Activated CD8-positive, alpha-beta T cell treated with anti-CD3 and anti-CD28 coated beads, Interleukin-2, amount 10 ng/mL, durations not matched to agents 7 days and 5 days (primary cell): ENCODE measurements at places on chromosomes 12 and 14. TPM values are rescaled to one million over a fixed set of nuclear protein-coding genes. Genes with fewer than 3 reads are reported as not detected.

DNA sequence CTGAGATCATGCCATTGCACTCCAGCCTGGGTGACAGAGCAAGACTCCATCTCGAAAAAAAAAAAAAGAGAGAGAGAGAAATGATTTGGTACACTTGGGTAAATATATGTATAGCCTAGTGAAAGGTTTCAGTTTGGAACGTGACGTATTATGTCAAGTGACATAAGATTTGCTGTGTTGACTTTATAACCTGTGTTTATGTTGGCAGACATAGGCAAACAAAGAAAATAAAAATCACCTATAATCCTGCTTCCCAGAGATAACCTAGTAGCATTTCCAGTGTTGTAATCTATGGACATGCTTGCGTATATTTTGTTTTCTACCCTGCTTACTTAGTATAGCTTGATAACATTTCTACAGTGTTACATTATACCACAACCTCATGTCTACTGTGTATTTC lies 16.7 kb downstream of the ERG28 start:
- DNase-seq: no peak

GRCh38 chr12:113857371-113857770 lies 108.8 kb downstream of the RBM19 start:
- no peak for DNase-seq

GRCh38 chr12:33614630-33615029 lies 175.0 kb upstream of the SYT10 start:
- DNase-seq: no peak

GRCh38 chr14:39884091-39884490 lies 451.9 kb upstream of the FBXO33 start:
- no peak for DNase-seq

GRCh38 chr14:88546621-88547385 lies 8.0 kb downstream of the PTPN21 start:
- no peak for DNase-seq

DNA sequence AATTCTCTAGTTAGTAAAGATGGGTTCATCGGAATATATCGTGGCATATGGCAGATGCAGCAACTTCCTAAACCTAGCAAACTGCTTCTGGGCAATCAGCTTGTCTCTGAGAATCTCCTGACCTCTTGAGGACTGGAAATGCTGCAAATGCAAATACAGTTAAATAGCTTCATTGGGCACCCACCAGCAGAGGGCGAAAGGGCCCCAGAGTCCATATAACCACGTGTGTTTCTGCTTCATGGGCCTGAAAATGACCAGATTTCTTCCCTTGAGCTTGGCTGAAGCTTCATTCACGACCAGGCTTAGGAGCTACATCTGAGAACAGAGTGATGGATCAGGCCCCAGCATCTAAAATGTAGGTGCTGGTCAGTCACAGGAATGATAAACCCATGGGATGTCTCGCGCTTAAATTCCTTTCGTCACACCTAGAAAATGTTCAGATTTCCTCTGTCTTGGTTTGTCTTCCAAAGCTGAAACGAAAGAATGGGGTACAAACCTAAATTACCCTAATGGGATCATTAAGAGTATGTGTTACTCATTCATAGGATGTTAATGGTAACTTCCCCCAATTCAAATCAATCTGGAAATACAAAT lies 1482.5 kb upstream of the TMEM132C start:
- no peak for DNase-seq

DNA sequence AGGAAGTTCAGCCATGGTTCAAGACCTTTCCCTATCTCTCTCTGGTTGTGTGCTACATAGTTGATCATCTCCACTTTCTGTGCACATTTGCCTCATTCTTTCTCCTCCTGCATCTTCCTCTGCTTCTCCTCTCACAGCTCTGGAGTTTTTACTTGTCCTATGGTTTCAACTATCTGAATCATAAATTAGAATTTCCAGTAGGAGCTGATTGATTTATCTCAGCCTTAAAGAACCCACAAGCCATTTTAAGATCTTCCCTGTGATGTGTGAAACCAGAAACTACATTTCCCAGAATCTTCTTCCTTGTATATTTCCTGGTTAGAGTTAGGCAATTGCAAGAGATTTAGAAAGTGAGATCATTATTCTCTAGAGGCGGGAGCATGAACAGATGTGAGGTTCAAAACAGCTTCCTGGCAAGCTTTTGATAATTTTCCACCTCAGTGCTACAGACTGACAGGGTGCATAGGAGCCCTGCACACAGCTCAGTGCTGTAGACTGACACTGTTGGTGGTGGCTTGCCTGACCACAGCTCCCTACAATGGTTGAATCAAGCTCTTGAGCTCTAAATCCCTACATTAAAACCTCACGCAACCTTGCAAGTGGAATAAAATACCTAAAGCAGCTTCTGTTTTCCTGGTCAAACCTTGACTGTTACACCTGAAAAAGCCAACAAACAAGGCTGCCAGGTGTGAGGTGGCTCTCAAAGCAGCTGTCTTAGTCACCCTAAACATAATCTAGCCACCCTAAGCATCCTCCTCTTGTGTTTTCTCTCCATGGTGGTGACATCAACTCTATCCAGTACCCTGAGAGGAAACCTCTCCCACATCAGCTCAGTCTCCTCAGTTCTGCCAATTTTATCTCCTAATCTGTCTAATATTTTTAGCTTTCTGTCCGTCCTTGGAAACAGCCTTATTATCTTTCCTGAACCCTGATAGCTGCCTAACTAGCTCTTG lies 21.5 kb upstream of the IFNG start:
- DNase-seq: peak; percentile 76

- no peak for DNase-seq
These were observed 21.8 kb downstream of the SENP1 start for GRCh38 chr12:48084066-48084465.

DNA sequence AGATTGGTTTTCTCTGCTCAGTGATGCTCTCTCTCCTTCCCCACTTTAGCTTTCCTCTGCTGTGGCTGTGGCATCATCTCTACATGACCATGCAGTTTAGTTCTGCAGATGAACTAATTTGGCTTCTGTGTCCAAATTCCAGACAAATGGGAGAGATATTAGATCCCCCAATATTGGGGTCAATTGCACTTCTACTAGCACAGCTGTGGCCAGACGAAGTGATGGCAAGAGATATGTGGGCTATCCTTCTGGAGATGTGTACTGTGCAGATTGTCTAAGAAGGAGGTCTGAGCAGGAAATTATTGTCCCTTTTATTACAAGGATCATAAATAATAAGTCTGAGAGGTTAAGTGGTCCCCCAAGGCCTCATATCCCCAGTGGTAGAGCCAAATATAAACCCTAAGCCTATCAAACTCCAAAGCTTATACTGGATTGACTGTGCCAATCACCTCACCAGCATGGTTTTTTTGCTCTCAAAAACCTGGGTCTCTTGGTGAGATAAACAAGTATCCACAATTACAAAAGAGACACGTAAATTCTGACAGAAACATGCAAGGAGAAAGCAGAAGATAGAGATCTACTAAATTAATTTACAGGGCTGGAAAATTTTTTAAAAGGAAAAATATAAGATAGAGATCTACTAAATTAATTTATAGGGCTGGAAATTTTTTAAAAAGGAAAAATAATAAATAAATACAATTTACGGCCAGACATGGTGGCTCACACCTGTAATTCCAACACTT lies 29.1 kb upstream of the GCH1 start:
- DNase-seq: no peak

GRCh38 chr14:87896393-87897380 lies 96.3 kb downstream of the GALC start:
- DNase-seq: peak; percentile 25

DNA sequence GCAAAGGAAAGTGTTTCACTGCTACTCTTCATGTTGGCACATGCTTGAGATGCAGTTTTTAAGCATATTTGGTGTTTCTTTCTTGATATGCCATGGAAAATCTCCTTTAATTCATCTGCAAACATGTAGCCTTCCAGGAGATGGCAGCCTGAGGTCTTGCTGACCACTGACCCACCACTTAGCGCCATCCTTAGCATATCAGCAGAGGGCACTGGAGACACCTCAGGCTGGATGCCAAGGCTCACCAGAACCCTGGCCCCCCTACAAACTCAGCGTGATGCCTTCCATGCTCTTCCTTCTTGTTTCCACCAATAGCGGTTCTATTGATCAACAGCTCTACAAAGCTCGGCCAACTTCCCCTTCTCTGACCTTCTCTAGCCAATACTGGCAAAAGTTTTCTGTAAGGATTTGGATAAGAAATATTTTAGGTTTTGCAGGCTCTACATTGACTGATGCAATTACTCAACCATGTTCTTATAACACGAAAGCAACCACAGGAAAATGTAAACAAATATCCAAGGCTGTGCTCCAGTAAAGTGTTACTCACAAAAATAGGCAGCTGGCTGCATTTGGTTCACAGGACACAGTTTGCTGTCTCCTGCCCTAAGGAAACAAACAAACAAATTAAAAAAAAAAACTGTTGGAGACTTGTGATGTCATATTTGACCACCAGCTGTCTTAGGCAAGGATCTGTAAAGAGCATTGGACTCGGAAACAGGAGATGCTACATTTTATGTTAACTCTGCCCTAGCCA lies 209.7 kb downstream of the SLC15A4 start:
- no peak for DNase-seq

GRCh38 chr12:120856980-120857379 lies 47.2 kb downstream of the SPPL3 start:
- DNase-seq: no peak

DNA sequence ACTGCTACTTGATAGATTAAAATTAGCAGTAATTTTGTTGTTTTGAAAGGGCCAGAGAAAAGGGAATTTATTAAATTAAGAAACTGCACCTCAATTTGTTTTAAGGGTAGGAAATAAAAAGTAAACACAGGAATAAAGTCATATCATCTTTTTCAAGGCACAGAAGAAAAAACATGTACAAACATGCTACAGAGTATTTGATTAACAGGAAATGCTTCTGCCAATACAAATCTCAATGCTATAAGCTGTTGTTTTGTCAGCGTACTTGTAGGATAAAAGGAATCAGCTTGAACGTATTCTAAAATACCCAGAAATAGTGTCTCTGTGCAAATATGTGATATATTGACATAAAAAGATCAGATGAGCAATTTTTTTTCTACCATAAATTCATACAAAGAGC lies 474.0 kb upstream of the MGAT4C start:
- DNase-seq: no peak

Gene KRT5
- total RNA-seq: not detected

Gene PLEKHG3
- total RNA-seq: 7.8 TPM

Gene KICS2
- total RNA-seq: 9.9 TPM

Gene TBC1D30
- total RNA-seq: 0.05 TPM

Gene ADCY6
- total RNA-seq: 0.18 TPM

Gene RPS6KL1
- 4.3 TPM for total RNA-seq

Gene ATP6V1D
- 43.6 TPM for total RNA-seq
